Posterior cingulate gyrus (tissue), 11 donors: ENCODE measurements at places on chromosomes 6 and 20.

DNA sequence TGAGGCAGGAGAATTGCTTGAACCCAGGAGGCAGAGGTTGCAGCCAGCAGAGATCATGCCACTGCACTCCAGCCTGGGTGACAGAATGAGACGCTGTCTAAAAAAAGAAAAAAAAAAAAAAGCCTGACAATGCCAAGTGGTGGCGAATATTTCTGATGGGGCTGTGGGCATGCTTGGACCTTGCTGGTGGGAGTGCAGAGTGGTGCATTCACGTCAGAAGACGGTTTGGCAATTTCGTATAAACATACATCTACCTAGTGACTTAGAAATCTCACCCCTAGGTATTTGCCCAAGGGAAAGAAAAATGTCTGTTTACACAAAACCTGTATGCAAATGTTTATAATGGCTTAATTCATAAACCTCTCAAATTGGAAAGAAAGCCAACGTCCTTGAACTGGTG, 33.6 kb downstream of the CTCFL start:
- no peak for DNase-seq

DNA sequence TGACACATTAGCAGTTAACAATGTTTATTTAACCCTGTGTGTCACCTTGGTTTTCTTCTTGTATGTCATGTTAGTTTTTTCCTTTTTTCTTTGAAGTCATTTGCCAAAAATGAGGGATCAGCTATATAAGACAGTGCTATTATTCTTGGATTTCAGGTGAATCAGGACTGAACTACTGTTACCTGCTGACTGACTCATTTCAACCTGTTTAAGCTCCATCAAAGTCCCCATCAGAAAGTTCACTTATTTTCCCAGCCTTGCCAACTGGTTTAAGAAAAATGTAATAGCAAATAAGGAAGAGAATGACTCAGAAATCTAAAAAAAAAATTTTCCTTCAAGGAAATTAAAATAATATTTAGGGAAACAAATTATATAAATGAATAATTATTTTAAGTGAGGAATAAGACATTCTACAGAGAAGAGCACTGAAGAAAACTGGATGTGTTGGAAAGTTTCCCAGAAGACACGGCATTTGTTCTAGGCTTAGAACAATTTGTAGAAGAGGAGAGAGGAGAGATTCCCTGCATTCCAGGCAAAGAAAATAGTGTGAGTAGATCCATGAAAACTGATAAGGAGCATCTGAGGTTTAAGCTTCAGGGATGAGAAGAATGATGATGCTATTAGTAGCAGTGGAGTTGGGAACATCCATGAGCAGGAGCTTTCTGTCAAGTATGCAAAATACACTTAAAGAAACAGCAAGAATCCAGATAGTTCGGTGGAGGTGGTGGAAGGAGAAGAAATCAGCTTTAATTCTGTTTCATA, 84.9 kb upstream of the SIM1 start:
- no peak for DNase-seq

- no peak for DNase-seq
Measured at GRCh38 chr20:57047281-57048026, 219.0 kb downstream of the BMP7 start.

DNA sequence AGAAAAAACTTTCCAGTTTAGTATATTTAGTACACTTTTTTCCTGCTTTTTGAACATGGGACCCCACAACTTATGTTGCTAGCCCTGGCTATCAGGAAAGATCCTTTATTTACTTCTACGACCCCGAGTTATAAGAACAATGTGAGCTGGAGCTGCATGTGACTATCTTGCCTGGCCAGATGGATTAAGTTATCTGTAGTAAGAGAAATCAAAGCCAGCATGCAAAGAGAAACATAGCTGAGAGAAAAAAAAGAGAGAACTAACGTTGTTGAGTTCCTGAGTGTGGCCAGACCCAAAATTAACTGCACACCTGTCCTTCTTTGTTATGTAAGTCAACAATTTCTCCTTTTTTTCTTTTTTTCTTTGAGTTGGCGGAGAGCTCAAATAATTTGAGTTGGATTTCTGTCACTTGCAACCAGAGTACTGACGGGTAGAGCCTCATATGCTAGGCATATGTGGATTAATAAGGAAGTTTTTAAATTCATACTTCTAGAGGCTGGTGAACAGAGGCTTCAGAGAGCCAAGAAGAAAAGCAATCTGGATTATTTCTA, 219.5 kb downstream of the HACE1 start:
- no peak for DNase-seq

DNA sequence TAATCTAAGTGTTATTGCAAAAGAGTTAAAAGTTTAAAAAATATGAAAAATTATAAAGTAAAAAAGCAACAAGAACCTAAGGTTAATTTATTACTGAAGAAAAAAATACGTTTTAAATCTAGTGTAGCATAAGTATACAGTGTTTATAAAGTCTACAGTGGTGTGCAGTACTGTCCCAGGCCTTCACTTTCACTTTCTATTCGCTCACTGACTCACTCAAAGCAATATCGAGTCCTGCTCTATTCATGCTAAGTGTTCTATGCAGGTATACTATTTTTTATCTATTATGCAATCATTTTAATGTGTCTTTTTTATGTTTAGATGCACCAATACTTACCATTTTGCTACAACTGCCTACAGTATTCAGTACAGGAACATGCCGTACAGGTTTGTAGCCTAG, 113.0 kb downstream of the MANEA start:
- DNase-seq = no peak

- DNase-seq = no peak
Measured at GRCh38 chr6:139639507-139639906, 265.1 kb upstream of the CITED2 start.

DNA sequence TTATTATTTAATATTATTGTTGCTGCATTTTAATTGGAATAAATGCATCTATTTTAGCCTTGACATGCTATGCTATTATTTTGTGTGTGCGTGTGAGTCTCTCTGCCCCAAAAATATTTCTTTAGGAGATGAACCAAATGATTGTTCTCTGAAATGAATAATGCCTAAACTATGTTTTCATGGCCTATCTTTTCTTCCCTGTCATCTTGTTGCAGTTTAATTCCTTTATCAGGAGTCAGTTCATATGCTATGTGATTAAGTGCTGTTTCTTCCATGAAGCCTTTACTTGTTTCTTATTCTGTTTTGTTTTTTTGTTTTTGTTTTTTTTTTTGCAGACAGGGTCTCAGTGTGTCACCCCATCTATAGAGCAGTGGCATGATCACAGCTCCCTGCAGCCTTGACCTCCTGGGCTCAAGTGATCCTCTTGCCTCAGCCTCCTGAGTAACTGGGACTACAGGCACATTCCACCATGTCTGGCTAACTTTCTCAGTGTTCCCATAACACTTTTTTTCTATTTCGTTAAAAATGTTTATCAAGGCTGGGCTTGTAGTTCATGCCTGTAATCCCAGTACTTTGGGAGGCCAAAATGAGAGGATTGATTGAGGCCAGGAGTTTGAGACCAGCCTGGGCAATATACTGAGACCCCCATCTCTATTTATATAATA, 25.7 kb downstream of the TPX2 start:
- DNase-seq = no peak

- DNase-seq = no peak
Measured at GRCh38 chr20:1816384-1817381, 78.5 kb upstream of the SIRPA start.

DNA sequence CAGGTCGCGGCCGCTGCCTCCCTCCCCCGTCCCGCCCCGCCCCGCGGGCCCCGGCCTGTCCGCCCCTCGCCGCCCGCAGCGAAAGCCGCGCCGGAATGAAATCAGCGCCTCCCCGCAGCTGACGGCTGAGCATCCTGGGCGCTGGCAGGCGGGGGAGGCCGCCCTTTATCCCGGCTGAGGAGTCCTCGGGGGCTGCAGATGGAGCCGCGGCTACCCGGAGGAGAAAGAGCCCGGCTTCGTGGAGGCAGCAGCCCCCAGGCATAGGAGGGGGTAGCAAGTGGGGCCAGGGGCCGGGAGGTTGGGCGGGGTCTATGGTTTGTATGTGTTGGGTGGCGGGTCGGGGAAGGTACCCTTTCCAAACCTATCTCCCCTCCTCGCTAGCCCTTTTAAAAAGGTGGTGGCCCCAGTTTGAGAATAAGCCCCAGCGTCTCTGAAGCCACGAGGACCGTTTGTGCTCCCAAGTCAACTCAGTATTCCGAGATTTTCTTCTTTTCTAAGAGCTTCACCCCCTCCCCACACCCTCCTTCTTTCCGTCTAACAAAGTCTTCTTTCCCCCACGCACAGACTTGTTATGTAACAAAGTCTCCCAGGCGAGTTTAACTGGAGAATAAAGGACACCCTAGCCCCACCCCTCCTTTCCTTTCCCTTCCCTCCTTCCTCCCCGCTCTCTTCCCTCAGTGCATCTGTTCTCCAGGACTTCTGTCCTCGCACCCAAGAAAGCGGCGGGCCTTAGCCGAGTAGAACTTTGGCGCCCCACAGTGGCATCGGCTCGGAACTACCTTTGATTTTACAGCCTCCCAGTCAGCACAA, 11.0 kb downstream of the POU3F2 start:
- DNase-seq = peak; percentile 90

DNA sequence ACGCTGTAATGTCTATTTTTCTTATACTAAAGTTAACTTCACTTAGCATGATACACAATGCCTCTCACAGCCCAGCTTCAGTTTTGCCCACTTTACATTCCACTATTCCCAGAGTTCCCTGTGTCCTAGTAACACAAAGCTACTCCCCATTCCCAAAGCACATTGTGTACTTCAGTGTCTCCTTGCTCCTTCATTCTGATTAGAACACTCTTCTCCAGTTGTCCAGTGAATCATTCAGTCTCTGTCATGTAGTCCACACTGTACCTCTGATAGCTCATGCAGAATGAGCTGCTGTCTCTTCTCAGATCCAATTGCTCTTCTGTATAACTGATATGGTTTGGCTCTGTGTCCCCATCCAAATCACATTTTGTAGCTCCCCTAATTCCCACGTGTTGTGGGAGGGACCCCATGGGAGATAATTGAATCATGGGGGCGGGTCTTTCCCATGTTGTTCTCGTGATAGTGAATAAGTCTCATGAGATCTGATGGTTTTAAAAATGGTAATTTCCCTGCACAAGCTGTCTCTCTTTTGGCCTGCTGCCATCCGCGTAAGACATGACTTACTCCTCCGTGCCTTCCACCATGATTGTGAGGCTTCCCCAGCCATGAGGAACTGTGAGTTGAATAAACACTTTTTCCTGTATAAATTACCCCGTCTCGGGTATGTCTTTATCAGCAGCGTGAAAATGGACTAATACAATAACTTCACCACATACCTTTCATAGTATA, 2.1 kb upstream of the TMX4 start:
- no peak for DNase-seq

DNA sequence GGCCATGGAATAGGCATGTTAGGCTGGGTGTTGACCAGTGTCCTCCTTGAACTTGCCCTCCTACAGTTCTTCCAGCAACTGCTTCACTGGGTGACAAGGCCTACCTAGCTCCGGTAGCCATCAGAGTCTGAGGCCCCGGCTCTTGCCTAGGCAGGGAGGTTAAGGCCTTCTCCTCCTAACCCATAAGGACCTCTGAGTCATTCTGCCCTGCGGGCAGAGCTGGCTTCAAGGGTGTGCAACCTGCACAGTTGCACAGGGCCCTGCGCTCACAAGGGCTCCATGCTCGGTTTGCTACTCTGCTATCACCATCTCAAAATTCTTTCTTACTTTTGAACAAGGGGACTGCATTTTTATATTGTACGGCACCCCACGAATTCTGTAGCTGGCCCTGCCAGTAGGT, 17.9 kb downstream of the KCNB1 start:
- DNase-seq = no peak

GRCh38 chr6:170403451-170403850, 96.9 kb downstream of the FAM120B start:
- no peak for DNase-seq

GRCh38 chr6:170148709-170149470, 142.0 kb downstream of the DLL1 start:
- peak; percentile 77 for DNase-seq

DNA sequence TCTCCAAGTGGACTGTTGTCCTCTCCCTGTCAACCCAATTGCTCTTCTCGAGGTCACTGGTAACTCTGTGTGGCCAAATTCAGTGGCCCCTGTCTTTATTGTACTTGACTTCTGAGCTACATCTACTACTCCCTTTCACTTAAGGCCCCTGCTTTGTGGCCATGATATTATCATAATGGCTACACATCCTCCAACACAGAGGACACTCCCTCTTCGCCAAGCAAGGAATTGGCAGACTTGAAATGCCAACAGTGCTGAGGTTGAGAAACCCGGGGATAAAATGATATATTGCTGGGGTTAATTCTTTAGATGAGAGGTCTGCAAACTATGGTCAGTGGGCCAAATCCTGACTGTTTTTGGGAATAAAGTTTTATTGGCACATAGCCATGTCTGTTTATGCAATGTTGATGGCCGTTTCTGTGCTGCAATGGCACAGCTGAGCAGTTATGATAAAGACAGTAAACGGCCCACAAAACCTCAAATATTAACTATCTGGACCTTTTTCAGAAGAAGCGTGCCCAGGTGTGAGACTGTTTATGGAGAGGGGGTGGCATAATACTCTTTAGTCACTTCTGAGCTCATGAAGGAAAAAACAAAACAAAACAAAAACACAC, 12.0 kb upstream of the MRPS10 start:
- DNase-seq = no peak

- no peak for DNase-seq
Measured at GRCh38 chr6:52696418-52696817, 25.5 kb downstream of the TMEM14A start.

- DNase-seq = no peak
Measured at GRCh38 chr6:128519931-128520435, 416 bp downstream of the PTPRK start.

DNA sequence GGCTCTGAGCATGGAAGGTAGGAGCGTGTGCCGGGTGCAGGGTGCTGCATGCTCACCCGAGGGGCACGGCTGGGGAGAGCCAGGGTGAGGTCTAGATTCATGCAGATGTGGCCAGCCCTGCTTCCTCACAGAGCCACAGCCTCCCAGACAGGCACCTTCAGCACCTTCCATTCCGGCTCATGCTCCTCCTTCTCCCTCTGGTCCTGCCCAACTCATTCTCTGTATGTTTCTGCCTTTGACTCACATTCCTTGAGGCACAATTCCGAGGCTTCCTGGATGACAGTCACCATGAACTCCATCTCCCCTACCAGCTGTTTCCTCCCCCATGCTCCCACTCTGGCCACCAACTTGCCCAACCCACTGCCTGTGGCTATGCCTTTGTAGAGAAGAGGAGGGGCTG, 35.4 kb downstream of the DACT2 start:
- DNase-seq = no peak

DNA sequence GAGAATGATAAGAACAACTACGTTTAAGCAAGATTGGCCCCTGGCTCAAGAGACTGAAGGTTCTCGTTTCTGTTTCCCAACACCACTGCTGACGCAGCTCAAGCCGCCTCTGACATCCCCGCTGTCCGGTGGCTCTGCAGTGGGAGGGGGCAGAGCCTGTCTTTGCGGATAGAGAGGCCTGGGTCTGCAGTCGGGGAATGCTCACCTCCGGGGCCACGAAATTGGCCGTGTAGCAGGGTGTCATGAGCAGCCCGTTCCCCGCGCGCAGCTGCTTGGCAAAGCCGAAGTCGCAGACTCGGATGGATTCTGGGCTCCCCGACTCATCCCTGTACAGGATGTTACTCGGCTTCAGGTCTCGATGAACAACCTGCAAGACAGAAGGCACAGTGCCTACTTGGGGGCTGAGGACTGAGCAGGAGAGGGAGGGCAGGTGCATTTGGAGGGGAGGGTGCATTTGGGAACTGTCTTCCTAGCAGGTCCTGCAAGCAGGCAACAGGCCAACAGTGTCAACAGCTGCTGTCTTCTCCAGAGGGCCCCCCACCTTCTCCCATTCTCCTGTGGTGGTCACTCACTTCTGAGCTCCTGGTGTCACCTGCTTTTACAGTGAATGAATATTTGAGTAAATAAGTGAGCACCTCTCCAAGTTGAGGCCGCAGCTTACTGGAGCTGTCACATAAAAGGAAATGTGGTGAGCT, 40.5 kb upstream of the MPC1 start:
- no peak for DNase-seq

- peak; percentile 34 for DNase-seq
Measured at GRCh38 chr20:34343458-34344211, 19.4 kb upstream of the ITCH start.
